Putamen (tissue), 1 donor: ENCODE measurements at places on chromosomes 5 and 9.

DNA sequence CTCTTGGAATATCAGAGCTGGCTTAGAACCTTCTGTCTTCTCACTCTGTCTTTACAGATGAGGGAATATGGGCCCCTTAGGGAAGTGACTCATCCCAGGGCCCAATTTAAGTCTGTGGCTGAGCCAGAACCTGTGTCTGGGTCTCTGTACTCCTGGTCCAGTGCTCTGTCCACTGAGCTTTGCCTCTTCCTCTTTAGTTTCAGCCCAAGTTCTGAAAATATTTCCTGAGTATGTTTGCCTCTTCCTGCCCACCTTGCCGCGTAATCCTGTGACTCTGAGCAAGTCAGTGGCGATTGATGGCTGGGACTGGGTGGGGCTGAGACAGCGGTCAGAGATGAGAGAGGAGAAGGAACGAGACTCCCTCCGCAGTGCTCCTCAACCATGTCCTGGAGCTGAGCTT is 7.8 kb downstream of the IER5L start:
- no peak for DNase-seq

- no peak for DNase-seq
These were observed 62.0 kb downstream of the CRB2 start for GRCh38 chr9:123418052-123418430.

DNA sequence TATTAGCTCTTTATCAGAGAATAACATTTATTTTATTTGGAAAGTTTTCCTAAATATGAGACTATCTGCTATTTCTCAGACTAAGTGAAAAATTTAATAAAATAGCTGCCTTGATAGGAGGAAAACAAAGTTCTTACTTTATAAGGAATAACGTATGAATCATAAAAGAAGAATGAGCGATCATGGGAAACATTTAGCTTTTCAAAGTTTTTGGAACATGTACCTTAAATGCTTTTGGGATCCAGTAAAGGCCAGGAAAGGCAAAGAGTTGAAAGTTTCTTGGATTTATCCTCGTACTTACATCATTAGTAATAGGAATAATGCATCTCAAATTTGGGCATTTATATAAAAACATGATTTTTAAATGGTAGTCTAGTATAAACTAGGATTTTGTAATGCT is 19.4 kb downstream of the OGN start:
- DNase-seq: no peak

- DNase-seq: no peak
These were observed 57.4 kb upstream of the ECM2 start for GRCh38 chr9:92592946-92593861.

DNA sequence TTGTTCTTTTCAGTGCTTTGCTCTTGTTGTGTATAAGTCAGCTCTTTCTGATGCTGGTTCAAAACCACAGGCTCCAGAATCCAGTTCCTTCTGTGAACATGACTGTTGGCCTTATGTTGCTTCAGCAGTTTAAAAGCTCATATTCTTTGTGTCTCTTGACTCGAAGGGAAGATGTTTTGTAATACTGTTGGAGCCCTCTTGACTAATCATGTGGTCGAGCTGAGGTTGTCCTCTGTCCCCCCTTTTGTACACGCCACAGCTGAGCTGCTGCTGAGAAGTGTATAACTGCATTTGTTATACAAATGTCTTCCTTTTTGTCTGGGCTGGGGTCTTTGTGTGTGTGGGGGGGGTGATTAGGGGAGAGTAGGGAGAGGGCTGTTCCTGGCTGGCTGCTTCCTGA is 35.8 kb downstream of the SLC36A1 start:
- DNase-seq: peak; percentile 18

- DNase-seq: no peak
These were observed 1139.6 kb upstream of the NUDT12 start for GRCh38 chr5:104702212-104702611.

DNA sequence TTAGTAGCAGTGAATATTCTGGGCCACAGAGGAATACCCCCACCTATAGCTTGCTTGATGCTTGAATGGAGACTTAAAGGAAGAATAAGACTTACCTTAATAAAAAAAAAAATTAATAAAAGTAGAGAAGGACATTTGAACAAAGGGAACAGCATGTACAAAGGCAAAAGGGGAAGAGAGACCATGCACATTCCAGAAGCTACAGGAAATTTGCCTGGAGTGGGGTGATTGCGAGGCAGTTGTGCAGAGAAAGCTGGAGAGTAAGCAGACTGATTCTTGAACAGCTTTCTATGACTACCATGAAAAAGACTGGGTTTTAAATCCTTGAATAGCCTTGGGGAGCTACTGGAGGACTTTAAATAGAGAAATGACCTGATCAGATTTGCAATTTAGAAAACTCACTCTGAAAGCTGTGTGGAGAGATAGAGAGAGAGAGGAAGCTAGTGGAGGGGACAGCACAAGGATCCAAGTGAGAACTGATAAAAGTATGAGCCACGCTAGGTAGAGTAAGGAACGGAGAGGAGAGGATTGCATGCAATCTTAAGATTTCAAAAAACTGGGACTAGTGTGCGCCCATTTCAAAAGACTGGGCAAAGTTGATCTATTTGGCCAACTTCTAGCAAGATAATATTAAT is 12.5 kb upstream of the SSBP2 start:
- no peak for DNase-seq

- peak; percentile 42 for DNase-seq
These were observed at the start of gene SLC35D2 for GRCh38 chr9:96383165-96383942. Gene SLC35D2 (minus strand): TSS chr9:96383711. CDS start chr9:96383634, 77 bp downstream.

DNA sequence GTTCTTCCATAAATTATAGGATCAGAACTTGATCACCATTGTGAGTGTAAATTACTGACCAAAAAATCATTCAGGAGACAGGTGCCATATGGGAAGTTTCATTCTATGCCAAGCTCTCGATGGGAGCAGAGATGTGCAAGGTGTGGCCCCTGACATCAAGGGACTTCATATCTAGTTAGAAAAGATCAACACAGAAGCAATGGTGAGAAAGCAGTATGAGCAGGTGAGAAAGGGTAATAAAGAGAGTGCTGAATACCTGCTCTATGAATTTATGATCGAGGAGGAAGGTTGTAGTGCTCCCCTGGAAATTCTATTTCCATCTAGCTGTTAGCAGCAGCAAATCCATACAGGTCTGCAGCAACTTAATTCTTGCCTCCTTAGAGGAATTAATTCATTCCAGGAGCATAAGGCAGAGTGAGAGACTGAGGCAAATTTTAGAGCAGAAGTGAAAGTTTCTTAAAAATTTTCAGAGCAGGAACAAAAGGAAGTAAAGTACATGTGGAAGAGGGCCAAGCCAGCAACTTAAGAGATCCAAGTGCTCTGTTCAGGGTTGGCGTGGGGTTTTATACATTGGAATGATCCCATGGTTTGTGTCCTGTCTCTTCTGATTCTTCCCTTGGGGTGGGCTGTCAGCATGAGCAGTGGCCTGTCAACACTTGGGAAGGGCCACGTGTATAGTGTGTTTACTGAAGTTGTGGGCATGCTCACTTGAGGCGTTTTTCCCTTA is 181.8 kb downstream of the SAXO1 start:
- DNase-seq: no peak

DNA sequence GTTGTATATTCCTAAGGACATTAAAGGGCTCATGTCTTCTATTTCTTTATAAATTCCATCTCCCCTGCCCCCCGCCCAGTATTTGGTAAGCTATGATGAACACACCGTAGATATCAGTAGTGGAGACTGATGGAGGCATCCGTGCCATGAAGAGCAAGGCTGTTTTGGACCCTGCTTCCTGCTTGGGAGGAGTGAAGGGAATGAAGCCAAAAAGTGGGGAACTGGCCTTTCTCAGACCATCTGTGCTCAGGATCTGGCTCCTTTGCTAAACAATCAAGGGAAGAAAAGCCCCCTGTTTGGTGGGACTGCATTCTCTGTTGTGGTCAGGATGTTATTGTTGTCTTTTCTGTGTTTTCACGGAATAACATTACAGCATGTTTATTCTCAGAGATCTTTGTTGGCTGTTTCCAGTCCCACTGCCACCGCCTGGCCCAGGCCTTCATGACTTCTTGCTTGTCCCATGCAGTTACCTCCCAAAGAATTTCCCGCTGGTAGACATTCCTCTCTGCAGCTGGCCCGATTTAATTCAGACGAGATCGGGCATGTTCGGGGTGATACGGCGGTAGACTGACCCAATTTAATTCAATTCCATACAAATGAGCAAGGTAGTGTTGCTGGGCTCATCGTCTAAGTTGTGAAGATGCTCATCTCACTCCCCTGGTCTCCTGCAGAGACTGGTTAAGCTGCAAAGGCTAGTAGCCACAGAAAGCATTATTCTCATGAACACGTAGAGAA is 31.4 kb upstream of the ANKH start:
- DNase-seq: no peak

- DNase-seq: no peak
These were observed 10.2 kb upstream of the ANKH start for GRCh38 chr5:14881826-14882225.

DNA sequence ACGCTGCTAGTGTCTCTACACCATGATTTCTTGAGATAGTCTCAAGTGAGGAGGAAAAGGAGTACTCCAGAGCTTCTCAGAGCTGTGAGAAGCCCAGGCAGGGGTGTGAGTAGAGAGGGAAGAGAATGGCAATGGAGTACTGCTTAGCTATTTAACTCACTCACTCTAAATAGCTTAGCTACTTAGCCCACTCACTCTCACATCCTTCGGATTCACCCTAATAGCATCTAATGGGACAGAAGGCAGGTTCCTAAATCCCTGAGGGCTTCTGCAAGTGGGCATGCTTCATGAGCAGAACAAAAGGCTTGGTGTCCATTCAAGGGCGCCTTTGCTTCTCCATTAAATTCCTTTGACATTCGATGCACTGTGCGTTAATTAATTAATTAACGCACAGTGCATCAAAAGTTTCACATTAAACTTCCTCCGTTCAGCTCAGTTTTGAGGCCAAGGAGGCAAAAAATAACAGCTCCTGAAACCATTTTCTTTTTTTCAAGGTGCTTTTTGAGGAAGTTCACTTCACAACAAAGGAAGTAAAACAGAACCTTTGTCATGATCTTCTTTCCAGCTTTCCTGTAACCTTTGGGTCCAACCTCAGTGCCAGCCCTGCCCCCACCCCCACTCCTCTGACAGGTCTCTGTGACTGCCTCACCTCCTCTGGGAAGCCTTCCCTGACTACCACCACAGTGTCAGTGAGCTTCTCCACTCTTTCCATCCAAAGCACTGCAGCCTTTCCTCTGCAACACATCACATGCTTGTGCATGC is 294.0 kb downstream of the SEC61B start:
- no peak for DNase-seq
